ENCODE measurements at places on chromosomes 2 and 18.

DNA sequence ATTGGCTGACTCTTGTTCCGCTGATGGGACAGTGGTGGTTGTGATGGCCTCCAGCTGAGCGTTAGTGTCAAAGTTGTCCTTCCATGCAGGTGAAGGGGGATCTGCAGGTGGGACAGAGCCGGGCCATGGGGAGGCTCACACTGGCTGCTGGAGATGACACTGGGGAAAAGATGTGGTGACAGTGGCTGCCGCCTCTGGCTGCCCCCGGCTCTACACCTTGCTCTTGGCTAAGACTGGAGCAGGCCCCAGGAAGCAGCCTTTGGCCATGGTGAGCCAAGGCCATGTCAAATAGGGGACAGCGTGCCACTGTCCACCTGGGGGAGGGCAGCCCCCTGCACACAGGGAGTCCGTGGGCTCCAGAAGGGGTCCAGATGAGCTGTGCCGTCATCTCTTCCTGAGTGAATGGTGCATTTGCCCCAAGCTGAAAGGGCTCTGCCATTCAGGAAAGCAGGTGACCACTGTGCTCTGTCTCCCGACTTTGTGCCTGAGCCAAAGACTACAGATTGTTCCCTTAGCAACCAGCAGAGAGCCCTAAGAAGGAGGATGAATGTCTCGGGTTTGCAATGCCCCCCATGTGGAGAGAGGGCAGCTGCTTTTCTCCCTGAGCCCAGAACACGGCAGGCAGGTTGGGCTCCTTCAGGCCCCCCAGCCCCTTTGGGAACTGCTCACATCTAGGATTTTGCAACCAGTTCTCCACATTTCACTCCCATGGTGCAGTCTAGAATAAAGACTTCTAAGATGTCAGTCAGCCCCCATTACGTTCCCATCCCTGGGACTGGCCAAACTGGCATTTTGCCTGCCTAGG lies 79.1 kb upstream of the BCL2L11 start:
- DNase-seq = no peak

GRCh38 chr18:52902188-52902587 lies 562.2 kb downstream of the DCC start:
- no peak for DNase-seq

DNA sequence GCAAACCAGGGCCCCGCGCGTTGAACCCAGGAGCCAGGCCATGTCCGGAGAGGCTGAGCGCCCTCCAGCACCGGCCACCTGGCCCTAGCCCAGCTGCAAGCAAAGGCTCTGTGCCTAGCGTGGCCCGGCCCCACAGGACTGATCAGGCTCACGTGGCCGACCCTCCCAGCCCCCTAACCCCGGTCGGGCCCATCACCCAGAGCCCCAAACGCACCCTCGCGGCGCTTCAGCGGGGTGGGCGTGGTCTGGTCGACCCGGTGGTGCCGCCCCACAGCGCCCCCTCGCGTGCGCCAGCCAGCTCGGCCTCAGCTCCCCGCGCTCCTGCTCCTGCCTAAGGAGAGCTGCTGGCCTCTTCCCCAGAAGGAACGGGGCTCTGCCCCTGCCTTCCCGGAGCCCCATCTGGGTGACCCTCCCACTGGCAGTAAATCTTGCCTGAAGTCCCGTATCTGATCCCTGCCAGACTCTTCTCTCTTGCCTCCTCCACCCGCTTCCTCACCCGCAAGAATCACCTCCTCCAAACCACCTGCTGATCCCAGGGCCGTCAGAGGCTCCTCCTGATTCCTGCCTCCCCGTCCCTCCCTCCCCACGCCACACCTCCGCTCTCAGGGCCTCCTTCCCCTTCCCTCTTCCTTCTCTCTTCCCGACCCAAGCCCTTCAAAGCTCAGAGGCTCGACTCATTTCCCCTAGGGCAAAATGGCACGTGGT lies 12.3 kb upstream of the TEX51 start:
- DNase-seq = no peak

DNA sequence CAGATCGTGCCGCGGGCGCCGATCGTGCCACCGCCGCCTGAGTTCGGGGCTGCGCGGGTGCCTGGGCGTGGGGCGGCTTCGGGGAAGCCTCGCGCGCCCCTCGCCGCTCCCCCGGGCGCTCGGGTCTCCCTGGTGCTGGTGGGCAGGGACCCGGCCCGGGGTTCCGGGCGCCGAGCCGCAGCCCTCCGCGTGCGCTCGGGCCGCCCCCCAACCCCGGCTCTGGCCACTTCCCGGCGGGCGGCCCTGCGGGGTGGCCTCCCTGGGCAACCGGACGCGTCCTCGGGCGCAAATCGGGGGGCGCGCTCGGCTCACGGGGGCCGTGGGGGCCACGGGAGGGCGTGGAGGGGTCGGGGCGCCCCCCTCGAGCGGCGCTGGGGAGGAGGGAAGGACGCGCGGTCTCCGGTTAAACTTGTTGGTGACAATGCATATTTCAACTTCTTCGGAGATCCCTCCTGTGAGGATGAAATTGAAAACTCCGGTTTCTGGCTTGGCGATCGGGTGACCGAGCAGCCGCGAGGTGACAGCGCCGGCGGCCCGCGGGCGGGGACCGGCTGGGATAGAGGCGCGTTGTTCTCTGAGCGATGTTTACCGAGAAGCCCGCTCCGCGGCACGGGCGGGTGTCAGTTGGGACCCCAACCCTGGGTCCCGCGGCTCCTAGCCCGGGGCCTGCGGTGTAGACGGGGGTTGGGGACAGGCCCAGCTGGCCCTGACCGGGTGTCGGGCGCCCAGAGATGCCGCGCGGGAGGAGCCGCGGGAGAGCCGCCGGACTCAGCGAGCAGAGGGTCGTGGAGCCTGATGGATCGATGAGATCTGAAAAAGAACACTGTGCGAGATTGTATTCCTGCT lies 676 bp downstream of the SH3BP4 start:
- DNase-seq = no peak

DNA sequence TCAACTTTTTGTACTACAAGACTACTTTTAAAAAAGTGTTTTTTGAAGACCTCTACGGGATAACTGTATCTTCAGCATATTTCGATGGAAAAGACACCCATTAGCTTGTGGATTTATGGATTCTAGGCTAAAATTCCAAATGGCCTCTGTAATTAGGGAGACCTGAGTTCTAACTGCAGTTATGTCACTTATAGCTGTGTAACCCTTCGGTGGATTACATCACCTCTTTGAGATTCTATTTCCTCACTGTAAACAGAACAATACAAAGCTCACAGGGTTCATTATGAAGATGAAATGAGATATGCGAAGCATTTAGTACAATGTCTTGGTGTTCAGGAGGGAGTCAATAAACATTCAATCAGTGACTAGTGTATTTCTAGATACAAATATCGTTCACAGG lies 24.2 kb downstream of the LMAN2L start:
- DNase-seq = no peak
